ENCODE measurements at places on chromosomes 5 and 9. TPM values are rescaled to one million over a fixed set of nuclear protein-coding genes. Genes with fewer than 3 reads are reported as not detected.
A peak's percentile ranks its signal among the peaks of the same experiment; 100 is the strongest.

DNA sequence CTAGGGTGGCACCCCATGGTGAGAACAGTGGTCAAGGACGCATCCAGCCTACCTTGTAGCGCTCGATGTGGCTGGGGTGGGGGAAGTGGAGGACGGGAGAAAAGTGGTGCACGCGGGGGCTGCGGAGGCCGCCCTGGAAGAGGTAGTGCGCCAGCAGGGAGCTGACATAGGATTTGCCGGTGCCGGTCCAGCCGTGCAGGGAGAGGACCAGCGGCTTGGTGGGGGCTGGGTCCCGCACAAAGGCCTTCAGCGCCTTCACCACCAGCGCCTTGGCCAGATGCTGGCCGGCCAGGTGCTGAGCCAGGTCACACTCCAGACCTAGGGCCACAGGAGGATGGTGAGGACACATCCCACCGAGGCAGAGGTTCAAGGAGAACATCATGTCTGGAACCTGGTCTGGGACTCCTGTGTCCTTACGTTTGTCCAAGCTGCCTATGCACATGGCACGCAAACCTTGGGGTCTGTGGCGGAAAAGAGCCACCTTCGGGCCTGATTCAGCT is 797 bp downstream of the TOR2A start:
- DNase-seq: no peak

DNA sequence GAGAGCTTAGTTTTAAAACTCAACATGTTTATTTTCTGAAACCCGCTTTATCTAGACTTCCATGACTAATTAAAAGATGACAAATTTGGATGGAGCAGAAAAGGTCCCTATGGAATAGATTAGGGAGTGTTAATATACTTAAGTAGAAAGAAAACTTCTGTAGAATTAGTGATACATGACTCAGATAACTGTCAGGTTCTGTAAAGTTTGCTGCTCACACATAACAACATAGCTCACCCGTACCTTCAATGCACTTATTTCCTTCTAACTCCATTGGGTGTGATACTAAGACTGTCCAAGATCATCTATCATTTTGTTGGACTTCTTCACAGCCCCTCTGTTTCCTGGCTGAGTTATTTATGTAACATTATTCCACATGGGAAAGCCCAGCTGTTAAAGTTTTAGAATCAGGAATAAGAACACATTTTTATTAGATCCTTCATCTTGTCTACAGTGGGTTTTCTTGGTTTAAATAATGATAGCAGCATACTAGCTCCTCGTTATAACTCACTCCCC is 27.8 kb downstream of the TMEM167A start:
- no peak for DNase-seq

DNA sequence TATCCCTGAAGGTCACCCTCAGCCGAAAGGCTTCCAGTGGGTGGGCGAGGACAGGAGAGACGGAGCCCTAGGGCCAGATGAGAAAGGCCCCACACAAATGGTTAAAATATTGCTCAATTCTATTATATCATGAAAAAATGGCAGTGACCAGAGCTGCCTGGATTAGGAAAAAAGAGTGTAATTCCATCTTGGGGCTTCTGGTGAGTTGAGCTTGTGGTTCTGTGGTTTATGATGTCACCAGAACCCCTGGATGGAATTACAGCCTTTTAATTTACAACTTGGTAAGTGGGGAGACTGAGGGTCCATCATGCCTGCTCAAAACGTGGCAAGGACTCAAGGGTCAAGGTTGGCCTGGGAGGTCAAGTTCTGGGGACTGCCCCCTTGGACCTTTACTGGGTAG is 55.5 kb upstream of the STC2 start:
- DNase-seq: no peak

- DNase-seq: peak; percentile 28
Observed at GRCh38 chr5:102971676-102972293, 148.2 kb downstream of the GIN1 start.

DNA sequence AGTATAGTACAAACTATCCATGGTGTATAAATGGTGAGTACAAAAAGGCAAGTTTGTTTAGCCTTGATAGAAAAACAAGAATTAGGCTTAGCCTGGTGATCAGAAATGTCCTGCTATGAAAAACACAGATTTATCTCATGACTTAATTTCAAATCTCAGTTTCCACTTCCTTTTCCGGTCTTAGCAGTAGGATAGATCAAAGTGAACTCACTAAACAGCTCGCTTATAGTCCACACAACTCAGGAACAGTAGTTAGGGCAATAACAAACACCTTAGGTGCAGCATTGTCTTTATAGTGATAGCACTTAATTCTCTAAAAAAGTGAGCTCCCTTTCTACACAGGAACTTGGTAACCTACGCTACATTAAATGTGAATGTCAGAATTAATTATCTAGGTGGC is 11.4 kb downstream of the GOLGA1 start:
- DNase-seq: no peak

GRCh38 chr9:86126998-86127972 is 27.9 kb upstream of the GOLM1 start:
- DNase-seq: peak; percentile 16

DNA sequence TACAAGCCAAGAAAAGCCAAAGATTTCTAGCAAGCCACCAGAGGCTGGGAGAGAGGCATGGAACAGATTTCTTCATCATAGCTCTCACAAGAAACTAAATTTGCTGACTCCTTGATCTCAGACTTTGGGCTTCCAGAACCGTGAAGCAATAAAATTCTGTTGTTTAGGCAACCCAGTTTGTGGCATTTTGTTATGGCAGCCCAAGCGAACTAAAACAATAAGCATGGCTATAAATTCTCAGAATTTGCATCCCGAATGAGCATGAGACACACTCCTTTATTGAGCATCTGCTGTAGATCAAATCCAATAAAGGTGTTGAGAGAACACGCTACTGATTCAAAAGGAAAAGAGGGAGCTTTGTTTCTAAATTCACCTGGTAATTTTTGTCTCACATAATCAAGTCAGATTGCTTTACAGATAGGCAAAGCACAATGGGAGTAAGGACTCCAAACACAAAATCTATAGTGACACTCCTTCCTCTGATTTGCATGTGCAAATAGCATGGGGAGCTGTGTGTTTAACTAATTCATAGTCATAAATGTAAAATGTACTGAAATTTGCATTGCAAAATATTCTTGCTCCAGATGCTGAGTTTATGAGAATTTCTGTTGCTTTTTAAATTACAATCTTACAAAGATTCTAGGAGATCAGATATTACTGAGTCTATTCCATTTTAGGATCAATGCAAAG is 308.7 kb downstream of the MED10 start:
- no peak for DNase-seq

DNA sequence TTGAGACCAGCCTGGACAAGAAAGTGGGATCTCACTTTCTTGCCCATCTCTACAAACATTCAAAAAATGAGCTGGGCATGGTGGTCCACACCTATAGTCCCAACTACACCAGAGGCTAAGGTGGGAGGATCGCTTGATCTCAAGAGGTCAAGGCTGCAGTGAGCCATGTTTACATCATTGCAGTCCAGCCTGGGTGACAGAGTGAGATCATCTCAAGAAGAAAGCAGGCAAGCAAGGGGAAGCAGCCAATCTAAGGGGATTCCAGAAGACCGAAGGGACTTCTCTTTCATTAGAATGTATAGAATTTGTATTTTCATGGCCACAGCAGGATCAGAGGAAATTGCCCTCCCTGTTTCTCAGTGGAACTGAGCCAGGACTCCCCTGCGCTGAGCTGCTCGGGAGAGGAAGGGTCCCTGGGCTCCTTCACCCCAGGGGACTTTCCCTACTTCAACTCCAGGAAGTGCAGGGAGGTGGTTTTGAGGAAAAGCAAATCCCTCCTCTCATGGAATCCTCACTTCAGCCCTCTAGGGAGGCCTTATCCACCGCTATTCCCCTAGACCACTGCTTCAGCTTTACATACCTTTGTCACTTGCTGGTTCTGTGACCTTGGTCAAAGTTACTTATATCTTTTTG is 12.1 kb downstream of the WWC1 start:
- DNase-seq: no peak

GRCh38 chr9:99850736-99851499 is 29.2 kb downstream of the NR4A3 start:
- DNase-seq: no peak

- DNase-seq: no peak
Observed at GRCh38 chr5:91562922-91563321, 179.8 kb upstream of the ARRDC3 start.

GRCh38 chr5:109936996-109937395 is 247.3 kb downstream of the MAN2A1 start:
- DNase-seq: no peak

GRCh38 chr5:136905571-136905970 is 540.2 kb upstream of the TRPC7 start:
- DNase-seq: no peak

DNA sequence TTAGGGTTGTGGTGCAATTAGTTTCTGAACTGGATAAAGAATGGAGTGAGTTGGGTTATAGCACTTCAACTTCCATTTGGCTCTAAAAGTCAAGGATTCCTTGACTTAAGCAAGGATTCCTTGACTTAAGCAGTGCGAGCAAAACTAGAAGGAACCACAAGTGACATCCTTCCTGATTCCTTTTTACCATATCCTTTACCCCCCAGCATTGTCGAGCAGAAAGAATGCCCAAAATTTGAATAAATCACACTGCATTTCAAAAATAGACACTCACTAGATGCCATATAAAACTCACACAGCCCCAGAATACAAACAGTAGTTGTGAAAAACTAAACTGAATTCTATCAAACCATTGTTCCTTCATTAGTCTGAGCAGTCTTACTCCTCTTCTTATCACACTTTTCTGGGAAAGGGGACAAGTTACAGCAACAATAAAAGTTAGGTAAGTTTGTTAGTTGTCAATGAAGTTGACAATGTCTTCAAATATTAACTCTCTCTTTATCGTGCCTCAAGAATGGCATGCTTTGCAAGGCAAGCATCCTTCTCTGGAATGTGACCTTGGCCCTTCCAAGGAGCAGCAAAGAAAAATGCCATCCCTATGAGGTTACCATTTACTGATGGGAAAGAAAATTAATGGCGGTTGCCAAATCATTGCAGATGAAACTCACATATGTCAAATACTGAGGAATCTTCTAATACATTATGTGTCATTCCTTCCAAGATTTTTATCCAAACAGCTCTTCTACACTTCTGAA is 273.3 kb upstream of the ANKRD55 start:
- DNase-seq: peak; percentile 50

DNA sequence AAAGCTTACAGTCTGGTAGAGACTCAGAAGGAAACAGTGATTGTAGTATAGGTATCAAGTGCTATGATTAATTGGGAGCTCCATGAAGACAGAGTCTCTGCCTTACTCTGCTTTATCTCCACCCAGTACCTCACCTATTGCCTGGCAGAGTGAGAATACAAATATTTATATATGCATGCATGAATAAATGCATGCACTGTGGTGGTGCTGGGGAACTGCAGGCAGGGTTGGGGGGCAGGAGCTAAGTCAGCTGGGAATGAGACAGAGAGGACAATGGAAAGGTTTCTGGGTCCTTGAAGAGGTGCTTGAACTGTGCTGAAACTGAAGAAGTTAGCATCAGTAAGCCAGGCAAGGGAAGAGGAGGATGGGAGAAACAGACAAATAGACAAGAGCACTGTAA is 80.8 kb upstream of the PPP2R2B start:
- no peak for DNase-seq

GRCh38 chr5:130708754-130709153 is 456.3 kb downstream of the HINT1 start:
- DNase-seq: no peak

DNA sequence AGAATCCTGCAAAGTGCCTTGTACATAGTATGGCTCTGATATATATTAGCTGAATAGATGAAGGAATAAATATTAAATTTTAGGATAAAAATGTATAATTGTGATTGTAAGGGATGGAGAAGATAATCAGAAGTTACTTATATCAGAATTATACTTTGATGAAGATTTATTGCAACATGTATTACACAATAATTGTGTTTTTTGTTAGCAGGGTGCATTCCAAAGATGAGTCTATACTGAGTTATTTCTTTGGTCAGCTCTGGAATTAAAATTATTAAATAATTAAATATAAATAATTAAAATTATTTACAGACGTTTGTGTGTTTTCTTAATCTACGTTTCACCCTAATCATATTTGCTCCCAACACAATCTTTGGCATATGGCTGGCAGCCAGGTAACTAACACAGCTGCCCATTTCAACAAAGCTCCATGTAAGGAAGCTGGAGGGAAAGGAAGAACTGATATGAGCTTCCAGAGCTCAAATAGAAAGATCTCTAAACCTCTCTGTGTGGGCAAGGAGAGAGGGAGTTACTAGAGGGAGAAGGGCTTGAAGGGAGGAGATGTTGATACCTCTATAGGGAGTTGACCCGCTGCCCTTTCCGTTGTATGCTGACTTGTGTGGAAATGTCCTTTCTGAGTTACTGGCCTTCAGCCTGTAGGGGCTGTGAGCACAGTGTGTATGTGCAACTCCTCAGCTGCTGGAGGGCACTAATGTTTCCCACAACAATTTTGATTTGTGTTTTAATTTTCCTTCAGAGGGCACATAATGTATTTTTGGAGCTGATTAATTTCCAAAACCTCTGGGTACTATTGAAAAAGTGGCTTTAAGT is 403.4 kb downstream of the MAN2A1 start:
- no peak for DNase-seq

DNA sequence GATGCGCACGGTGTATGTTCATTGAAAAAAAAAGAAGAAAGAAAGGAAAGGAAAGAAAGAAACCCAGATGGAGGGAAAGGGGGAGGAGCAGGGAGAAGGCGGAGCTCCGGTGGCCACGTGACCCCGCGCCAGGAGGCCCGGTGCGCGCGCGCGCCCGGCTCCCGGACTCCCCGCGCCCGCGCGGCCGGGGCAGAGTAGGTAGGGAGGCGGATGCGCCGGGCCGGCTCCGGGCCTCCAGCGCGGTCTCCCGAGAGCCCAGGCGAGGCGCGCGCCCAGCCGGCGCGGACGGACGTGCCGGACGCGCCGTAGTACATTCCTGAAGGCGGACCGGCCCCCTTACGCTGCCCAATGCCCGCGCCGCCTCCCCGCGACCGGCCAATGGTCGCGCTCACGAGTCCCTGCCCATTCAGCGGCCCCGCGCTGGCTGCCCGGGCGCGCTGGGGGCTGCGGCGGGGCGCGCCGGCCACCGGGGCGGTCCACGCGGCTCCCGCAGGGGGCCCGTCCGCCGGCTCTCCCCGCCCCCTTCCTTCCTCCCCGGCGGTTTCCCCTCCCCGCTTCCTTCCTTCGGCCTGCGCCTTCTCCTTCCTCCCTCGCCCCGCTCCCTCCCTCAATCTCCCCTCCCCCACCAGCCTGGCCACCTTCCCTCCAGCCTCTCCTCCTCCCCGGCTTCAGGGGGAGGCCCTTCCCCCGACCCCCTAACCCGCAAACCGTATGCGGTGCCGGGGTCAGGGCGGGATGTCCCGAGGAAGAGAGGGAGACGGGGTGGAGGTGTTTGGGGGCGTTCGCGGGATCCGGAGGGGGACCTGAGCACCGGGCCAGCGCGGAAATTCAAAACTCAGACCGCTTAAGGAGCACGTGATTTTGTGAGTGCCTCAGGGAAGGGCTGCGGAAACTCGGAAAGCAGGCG is 5.8 kb downstream of the PTCH1 start:
- peak; percentile 91 for DNase-seq

GRCh38 chr5:84634256-84634655 is 249.6 kb upstream of the EDIL3 start:
- no peak for DNase-seq

GRCh38 chr9:88988796-88989641 is 2.2 kb upstream of the S1PR3 start:
- no peak for DNase-seq

The PCDHGB7 gene
- 7.6 TPM for total RNA-seq

The OTP gene
- total RNA-seq: not detected

The PCDHA9 gene
- 0.30 TPM for total RNA-seq

Measured in skin of body (tissue), 3 donors.